ENCODE measurements at places on chromosomes 12 and 14. TPM values are rescaled to one million over a fixed set of nuclear protein-coding genes. Genes with fewer than 3 reads are reported as not detected.

DNA sequence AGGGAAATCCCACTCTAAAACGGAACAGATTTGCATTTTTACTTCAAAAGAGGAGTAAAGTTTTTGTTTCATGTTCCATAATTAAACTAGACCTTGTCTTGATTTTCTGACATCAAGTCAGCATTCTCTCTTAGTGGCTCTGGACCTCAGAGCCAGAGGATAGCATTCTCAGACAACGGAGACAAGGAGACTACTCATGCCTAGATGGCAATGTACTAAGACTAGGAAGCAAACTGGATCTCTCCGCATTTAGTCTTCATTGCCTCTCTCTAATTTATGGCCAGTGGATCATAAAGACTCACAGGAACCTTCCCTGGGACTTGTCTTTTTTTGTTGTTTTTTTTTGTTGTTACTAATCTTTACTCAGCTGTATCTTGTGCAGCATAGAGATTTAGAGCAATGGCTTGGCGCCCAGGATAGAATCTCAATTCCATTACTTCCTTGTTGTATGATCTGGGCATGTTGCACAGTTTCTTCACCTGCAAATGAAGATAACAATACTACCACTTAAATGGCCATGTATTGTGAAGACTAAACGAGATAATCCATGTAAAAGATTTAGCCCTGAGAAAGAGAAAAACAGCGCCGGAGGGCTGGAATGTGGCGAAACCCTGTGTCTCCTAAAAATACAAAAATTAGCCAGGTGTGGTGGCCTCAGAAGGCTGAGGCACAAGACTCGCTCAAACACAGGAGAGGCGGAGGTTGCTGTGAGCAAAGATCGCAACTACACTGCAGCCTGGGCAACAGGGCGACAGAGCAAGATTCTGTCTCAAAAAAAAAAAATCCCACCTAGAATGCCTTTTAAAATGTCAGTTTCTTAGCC, 4.0 kb upstream of the GEMIN2 start:
- H3K4me1 ChIP-seq: peaks cover 15% of the 10 kb centered on the region
- no peak overlapping the region for H3K4me3 ChIP-seq
- H3K27ac ChIP-seq: no peak overlapping the region
- no peak for DNase-seq
- H3K36me3 ChIP-seq: no peaks in the 10 kb centered on the region

GRCh38 chr14:105071326-105071725, 6.1 kb upstream of the GPR132 start:
- 0 out of 2 replicates have a peak, but pooled peaks cover 3% of the 10 kb centered on the region for H3K4me1 ChIP-seq
- H3K4me3 ChIP-seq: no peak overlapping the region
- DNase-seq: no peak

DNA sequence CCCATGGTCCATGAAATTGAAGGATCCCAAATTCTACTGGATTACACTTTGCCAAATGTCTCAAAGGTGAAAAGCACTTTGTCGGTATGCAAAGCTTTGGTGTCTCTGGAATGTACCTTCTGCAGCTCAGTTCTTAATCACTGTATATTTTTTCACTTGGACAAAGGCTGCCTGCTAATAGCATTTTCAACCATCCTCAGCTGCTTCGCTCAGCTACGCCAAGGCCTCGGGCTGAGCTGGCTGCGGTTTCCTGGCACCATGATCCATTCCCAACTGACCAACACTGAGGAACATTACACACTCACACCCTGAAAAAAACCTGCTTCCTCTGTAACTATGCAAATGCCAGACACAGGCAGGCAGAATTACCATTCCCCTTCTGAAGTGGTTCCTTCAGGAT, 335.2 kb downstream of the DPF3 start:
- peaks cover 26% of the 10 kb centered on the region for H3K4me1 ChIP-seq
- H3K27me3 ChIP-seq: no peaks in the 10 kb centered on the region
- H3K27ac ChIP-seq: no peak overlapping the region
- no peaks in the 10 kb centered on the region for H3K36me3 ChIP-seq
- no peak for DNase-seq

GRCh38 chr12:68247785-68248184, 5.6 kb downstream of the IL22 start:
- no peak for DNase-seq
- H3K4me3 ChIP-seq: no peak overlapping the region
- no peak overlapping the region for H3K27ac ChIP-seq

DNA sequence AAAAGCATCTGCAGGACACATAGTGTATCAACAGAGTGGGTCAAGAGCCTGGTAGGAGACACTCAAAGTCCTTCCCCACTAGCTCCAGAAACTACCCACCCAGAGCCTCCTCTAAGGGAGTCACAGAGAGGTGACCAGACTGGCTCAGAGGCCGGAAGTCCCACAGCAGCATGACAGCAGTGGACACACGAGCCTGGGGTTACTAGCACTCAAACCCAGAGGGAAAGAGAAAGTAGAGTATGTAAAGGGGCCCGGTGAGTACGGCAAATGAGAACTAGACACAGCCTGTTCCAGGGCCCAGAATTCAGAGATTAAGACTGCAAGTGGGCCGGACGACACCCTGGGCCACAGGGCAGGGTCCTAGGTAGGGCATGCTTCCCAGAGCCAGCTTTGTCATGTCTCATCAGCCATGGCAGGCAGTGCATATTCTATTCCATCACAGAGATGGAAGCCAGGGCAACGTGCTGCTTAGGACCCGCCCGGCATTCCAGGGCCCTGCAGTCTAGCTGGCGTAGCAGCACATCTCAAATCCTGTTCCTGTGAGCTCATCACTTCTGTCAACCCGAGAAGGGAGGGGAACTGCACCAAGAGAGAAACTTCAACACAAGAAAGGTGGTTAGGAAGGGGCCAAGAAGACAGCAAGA, 4.2 kb downstream of the IFFO1 start:
- no peaks in the 10 kb centered on the region for H3K27me3 ChIP-seq
- no peak for DNase-seq

PLCZ1 gene
- not detected for total RNA-seq

Data from WTC11 (cell line).